Left forelimb (tissue), 1 donor: ENCODE measurements at places on chromosomes 11 and 22.

GRCh38 chr11:6505577-6506240 lies 8.6 kb downstream of the DNHD1 start:
- DNase-seq = no peak

GRCh38 chr11:10716122-10716521 lies 22.6 kb upstream of the IRAG1 start:
- DNase-seq = no peak

DNA sequence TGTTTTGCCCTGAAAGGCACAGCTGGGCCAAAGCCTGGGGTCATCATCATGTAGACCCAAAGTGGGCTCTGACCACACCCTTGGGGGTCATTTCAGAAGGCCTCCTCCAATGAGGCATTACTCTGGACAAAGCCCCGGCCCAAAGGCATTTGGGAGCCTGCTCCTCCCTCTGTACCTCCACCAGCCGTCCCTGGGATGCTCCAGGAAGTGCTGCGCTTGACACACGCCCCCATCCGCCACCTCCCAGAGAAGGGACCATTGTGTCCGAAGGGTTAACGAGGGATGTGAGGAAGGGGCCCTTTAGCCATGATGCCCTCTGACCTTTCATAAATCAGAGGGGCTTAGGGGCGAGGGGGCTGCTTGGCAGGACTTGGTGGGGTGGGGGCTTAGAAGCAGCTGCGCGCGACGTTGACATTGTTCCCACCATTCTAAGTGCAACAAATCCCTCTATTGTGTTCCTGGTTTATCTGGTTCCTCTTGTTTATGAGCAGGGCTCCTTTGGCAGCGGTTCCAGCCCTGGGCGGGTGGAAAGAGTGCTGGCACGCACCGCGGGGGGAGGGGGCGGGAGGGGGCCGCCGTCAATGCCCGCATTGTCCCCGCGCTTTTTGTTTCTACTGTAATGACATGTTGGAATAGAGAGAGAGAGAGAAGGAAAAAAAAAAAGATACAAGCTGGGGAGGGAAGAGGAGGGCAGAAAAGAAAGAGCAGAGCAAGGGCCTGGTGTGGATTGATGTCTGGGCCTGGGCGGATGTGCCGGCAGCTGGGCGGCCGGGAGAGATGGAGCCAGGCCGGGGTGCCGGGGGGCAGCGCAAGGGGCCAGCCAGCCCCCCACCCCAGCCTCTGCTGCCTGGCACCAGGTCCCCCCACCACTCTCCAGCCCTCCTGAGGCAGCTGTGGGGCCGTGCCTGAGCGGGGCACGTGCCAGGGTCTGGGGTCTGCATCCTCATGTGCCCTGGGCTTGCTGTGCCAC lies 32.1 kb upstream of the SOX10 start:
- no peak for DNase-seq

DNA sequence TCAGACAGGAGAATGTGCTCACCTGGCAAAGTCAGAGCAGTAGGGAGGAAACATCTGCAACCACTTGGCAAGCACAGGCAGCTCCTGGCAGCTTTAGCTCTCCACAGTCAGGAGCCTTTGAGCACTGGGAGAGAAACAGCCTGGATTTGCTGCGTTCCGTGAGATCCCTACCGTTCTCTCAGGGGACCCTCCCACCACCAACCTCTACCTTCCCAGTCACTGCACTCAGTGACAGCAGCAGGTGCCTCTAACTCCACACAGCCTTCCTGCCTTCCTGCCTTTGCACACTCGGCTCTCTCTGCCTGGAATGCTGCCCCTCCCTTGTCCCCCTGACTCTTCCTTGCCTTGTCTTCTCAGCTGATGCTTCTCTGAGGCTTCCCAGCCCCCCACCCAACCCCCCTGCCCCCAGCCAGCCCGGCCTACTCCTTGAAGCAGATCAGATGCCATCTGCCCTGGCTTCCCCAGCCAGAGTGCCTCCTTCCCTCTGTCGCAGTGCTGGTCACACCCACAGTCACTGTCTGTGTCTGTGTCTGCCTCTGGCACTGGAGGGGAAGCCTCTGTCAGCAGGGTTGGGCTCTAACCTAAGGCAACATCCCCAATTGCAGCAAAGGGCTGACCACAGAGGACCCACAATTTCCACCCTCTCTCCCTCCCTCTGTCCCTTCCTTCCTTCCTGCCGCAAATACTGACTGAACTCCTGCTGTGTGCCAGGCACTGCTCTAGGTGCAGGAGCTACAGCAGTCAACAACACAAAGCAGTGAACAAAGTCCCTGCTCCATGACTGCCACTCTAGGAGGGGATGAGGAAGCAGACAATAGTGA lies 14.9 kb upstream of the TSKU start:
- peak; percentile 72 for DNase-seq

DNA sequence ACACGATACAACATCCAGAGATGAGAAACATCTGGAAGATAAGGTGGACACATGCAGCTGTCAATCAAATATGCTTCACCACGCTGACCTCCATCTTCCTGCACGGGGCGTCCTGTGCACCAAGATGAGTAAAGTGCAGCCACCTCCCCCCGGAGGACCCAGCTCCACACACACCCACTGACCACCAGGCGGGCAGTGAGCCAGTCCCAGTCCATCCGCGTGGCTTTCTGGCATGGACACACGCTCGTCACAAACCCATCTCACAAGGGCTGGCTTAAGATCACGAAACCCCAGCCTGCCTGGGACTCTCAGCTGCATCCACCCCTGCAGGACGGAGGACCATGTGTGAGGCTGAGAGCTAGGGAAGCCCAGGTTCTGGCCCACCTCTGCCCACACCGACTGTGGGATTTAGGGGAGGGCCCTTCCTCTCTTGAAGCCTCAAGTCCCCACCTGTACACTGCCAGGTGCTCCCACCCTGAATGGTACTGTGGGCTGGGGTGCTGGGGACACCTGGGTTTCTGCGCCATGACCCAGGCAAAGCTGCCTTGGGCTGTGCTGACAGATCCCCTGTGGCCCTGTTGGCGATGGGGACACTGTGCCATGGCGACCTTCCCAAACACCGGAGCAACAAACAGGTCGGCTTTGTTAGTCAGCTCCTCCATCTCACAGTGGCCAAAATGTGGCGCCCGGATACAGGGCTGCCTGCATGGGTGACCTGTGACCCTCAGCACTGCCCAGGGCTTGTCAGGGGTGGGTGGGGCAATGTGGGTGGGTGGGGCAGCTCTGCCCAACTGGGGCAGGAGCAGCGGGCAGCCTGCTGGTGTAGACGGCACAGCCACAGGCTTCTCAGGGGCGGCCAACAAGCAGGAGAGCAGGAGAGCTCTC lies 629.0 kb downstream of the TBC1D22A start:
- DNase-seq = no peak

DNA sequence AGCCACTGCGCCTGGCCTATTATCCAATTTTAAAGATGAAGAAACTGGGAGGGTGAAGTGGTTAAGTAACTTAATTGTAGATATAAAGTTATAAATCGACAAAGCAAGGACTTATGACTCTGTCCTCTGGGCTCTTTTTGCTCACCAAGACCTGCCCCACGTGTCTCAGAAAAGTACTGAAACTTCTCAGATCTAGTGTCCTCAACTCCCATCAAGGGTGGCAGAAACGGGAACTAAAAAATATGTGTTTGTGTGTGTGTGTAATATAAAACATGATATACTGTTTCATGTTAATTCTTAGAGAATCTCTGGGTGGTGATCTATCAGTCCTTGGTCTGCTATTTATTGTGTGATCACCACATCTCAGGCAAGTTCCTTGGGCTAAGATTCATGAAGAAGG lies 104.9 kb downstream of the GAB2 start:
- no peak for DNase-seq

DNA sequence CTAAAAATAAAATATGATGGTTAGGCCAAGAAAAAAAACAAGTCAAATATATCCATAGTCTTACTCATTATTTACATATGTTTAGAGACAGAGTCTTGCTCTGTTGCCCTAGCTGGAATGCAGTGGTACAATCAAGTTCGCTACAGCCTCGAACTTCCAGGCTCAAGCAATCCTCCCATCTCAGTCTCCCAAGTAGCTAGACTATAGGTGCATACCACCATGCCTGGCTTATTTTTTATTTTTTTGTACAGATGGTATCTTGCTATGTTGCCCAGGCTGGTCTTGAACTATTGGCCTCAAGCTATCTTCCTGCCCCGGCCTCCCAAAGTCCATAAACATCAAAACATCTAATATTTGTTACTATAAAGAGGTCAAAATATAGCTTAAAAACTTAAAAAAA lies 36.1 kb downstream of the C2CD3 start:
- no peak for DNase-seq

- no peak for DNase-seq
Measured at GRCh38 chr11:63862923-63863322, 24.0 kb downstream of the MARK2 start.

DNA sequence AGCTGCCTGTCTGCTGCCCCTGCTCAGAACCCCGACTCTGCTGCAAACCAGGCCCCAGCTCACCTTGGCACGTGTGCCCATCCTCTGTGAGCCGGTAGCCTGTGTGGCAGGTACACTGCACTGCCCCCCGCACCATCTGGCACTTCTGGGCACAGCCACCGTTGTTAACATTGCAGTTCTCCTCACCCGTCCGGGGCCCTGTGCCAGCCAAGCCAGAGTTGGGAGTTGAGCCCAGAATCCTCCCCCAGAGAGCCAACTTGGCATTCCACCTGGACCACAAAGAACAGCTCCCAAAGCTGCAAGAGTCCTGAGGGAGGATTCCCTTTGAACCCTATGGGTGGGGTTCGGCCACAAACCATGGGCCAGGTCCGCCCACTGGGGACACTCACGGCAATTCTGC lies 22.5 kb downstream of the LRP4 start:
- DNase-seq = no peak

DNA sequence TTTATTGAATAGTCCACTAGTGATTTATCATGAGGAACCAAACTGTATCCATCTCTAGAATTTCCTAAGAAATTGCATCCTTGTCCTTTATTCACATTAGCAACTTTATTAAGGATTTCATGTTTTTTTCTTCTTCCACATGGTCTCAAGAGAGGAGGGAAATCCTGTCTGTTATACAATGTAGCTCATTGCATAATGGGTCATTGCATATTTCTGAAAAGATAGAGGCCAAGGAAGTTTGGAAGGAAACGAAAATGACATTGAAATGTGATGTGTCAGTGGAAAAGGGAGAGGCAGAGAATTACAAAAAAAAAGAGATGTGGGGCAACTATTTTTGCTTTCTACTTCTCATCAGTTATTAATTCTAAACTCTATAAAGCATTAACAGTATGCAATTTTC lies 353.1 kb downstream of the METTL15 start:
- DNase-seq = no peak

- DNase-seq = no peak
Measured at GRCh38 chr11:134945993-134946392, 534.0 kb upstream of the B3GAT1 start.

DNA sequence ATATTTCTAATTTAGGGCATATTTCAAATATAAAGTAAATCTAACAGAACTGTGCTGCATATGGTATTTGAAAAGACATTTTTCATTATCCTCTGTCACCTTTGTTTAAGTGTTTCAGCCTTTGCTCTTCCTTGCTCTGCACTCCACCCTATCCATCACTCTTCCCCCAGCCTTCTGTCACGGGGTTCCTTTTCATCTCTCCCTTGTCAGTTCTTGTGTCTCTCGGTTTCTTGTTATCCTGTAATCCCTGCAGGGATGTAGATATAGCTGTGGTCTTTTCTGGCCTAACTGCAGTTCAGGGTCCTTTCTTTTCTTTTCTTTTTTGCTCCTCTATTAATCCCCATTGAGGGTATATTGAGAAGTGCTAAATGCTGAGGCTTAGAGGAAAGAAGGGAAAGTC lies 261.9 kb downstream of the DCDC1 start:
- DNase-seq = no peak

DNA sequence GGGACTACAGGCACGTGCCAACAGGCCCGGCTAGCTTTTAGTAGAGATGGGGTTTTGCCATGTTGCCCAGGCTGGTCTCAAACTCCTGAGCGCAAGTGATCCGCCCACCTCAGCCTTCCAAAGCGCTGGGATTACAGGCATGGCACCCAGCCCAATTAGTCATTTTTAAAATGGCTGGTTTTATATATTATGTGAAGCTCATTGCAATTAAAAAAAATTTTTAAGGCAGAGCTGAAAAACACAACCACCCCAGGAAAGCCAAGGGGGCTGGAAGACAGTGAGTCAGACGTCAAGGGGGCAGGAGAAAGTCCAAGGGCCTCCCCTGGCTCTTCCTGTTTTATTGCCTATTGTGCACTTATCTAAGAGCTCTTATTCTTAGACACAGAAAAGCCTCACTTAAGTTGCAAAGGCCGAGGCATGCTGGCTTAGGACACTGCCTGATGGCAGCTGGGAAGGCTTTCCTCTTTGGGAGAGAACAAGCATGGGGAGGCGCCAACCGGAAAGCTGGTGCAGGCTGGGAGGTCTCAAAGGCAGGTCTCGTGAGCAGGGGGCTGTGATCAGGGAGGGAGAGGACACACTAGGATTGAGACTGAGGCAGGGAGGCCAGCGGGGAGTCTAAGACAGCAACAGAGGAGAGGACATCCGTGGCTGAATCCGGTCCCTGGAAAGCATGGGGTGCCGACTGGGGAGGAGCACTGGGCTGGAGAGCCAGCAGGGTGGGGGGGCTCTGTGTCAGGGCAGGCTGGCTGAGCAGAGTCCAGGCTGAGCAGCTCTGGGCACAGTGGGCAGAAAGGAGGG lies 11.1 kb upstream of the OSM start:
- no peak for DNase-seq

GRCh38 chr11:71080239-71081097 lies 171.9 kb downstream of the SHANK2 start:
- DNase-seq = no peak

- no peak for DNase-seq
Measured at GRCh38 chr22:41217553-41218157, 12.5 kb downstream of the L3MBTL2 start.

DNA sequence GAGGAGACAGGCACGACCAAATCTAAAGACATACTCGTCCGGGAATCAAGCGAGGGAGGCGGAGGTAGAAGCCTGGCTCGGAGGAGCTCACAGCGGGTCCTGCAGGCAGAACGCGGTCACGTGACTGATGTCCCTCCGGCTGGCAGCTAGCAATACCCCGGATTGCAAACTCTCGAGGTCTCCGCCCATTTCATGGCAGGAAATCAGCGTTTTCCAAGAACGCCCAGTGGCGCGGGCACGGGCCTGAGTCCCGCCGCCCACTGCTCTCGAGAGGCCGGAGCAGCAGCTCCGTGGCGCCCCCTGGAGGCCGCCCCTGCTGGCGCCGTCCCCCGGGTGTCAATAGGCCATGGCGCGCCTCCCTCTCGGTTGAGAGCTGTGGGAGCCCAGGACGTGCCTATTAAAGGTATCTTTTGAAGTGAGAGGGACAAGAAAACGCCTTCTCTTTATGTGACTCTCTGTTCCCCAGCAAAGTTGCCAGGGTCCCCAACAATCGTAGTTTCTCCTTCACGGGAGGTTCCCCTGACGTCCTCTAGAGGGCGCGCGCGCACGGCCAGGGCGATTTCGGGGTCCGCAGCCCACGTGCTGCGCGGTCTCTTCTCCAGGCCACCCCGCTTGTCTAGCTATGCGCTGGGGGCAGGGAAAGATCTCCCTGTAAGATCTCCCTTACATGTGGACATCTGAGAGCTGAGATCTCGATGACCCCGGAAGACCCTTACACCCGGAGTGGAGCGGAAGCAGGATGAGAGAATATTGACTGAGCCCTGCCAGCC lies 37.3 kb upstream of the RBFOX2 start:
- DNase-seq = peak; percentile 93

GRCh38 chr11:124807201-124807600 lies 7.0 kb upstream of the MSANTD2 start:
- no peak for DNase-seq

- DNase-seq = no peak
Measured at GRCh38 chr22:23263651-23264555, 83.6 kb downstream of the BCR start.
